ENCODE measurements at places on chromosomes 3 and 15. TPM values are rescaled to one million over a fixed set of nuclear protein-coding genes. Genes with fewer than 3 reads are reported as not detected.

DNA sequence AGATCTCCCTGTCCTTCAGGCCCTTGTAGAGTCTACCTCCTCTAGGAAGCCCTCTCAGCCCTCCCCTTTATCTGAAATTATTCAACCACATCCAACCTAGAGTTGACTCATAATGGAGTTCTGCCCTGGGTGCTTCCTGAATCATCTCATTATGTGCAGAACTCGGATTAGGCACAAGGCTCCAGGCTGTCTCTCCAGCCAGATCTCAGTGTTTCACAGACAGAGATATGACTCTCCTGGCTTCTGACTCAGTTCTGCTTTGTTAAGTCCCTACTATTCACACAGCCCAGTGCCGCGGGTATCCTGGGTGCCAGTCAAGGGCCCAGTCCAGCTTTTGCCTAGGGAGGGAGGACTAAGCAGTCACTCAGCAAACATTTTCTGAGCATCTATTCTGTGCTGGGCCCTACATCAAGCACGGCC, 9.3 kb downstream of the STRA6 start:
- DNase-seq = no peak

The CIDEC gene
- not detected for polyA plus RNA-seq

DNA sequence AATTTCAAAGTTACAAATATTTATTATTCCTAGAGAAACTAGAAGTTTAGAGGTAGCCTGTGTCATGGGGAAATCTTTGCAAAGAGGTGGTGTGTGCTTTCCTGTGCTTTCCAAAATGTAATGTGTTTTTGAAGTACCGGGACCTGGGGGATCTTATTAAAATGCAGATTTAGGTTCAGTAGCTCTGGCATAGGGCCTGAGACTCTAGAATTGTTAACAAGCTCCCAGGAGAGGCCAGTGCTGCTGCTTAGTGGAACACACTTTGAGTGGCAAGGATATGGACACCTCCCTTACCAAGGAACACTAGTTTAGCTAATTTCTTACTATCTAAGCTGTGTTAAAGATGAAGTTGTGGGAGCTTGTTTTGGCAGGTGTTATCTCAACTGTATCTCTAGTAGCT, 428.9 kb downstream of the VGLL3 start:
- DNase-seq = no peak

The PIK3CB gene
- polyA plus RNA-seq = 26.6 TPM

DNA sequence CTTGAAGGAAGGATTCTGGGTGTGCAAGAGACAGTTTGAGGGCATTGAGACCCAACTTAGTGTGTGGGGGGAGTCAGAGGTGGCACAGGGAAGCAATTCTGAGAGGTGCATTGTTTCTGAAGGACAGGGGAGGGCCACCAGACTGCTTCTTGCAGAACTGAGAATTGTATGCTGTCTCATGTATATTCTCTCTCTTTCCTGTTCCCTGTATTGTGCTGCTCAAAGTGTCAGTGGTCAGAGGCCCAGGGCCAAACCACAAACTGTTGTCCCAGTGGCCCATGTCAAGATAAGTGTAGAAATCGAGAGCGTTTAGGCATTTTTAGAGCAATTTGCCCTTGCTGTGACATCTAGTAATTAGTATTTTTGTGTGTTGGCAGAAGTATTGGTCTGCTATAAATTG, 567.1 kb downstream of the EDEM1 start:
- no peak for DNase-seq

- no peak for DNase-seq
Observed at GRCh38 chr3:172649987-172650386, 60.9 kb downstream of the NCEH1 start.

DNA sequence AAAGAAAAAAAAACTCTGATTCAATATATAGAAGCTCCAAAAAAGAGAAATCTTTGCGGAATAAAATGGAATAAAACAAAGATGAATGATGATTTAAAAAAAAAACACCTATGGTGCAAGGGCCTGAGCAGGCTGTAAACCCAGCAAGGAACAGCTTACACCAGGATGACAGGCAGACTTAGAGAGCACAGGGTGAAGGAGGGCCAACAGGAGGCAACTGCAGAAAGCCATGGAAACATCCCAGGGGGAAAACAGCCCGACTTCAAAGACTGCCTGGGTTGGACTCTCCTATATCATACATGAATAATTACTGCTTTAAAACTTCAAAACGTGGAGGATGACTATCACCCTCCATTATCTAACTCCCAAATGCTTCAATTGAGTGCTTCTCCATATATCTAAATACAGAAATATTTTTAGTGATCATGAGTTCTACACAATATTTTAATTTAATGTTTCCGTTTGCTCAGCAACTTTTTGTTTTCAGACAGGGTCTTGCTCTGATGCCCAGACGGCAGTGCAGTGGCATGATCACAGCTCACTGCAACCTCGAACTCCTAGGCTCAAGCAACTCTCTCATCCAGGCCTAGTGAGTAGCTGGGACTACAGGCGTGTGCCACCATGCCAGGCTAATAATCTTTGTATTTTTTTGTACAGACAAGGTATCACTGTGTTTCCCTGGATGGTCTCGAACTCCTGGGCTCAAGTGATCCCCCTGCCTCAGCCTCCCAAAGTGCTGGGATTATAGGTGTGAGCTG, 456.2 kb downstream of the TBL1XR1 start:
- DNase-seq = no peak

GRCh38 chr3:137297770-137298169, 340.0 kb downstream of the IL20RB start:
- no peak for DNase-seq

- no peak for DNase-seq
Observed at GRCh38 chr3:49017971-49018706, at the start of gene DALRD3. Gene DALRD3 (minus strand): TSS chr3:49018580. CDS start chr3:49018564, 16 bp downstream.

DNA sequence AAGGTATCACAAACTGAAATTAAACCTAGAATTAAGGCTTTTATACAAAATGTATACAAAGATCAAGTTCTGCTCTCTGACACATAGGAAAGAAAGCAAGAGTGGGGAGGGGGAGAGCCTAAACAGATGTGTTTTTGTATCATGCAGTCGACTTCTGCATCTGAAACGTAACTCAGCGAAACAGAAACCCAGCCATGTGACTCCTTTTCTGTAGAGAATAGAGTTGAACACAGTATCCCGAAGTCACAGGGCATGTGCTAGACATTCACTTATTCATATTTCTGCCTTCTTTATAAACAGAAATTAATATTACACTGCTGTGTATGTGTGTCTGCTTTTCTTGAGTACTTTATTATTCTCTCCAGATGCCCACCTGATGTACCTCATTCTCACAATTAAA, 121.0 kb downstream of the PDZRN3 start:
- no peak for DNase-seq

The RTP4 gene
- 7.3 TPM for polyA plus RNA-seq

The GPR149 gene
- polyA plus RNA-seq = not detected

The NEO1 gene
- polyA plus RNA-seq = 3.3 TPM

DNA sequence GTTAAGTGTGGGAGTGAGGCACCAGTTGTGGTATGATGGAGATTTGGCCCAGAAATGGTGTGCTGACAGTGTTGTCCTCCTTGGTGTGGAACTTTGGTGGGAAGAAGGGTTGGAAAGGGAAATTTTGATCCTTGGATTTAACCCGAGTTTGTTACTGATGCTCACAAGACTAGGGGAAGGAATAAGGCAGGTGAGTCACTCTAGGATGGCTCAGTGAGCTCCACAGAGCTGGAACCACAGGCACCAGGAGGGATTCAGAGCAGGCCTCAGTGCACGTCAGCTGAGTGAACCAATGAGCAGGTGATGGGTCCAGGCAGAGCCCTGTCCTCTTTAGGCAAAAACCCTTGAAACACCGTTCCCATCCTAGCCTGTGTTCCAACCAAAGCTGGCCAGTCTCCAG, 11.4 kb downstream of the CHRD start:
- DNase-seq = no peak

The AADACL2 gene
- polyA plus RNA-seq = not detected

DNA sequence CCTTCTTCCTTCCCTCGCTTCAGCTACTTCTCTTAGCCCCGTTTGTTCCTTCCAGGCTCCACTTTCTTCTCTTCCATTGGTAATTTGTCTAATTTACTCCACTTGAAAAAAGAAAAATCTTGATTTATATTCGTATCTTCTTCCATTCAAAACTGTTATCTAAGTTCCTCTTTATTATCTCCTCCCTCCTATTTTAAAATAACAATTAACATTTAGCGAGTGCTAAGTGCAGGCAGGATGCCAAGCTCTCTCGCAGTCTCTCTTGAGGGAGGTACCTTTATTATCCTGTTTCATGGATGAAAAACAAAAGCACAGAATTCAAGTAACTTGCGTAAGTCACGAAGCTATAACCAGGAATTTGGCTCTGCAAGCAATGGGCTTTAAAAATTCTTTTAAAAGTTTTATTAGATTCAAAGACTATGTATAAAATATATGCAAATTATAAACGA, 418.9 kb upstream of the NAALADL2 start:
- no peak for DNase-seq

The CD47 gene
- polyA plus RNA-seq = 186 TPM

DNA sequence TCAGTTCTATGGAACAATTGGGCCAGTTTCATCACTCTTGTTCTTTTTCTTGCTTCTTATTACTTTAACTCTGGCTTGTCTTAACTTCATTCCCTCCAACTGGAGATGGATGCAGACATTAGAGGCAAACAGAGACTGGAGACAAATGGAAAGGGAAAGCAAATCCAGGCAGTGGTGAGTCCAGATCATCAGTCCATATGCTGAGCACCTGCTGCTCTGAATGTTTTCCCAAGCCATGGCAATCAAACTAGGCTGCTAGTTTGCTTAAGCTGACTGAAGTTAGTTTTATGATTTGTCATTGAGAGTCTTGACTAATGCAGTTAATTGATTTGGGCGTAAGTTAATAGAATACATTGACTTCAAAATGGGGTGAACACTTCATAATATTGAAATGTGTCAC, 41.0 kb upstream of the TBC1D5 start:
- DNase-seq = no peak

DNA sequence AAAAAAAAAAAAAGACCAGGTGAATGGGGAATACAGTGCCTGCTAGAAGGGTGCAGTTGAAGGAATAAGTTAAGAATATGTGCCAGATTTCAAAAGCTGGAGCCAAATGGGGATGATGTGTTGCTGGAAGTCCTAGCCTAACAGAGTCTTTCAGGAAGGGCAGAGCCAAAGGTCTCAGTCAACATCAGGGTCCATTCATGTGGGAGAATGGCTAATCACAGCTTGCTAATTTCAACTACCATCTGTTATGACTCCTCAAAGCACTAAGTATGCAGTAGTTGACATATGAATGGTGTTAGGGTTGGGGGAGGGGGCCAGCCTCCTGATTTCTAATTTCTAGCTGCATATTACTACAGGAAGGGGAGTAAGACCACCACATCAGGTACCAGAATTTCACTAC, 4.4 kb downstream of the ZBTB38 start:
- no peak for DNase-seq

The TRIM42 gene
- polyA plus RNA-seq = not detected

Data from naive thymus-derived CD4-positive, alpha-beta T cell (primary cell).